ENCODE measurements at places on chromosomes 3 and 15. TPM values are rescaled to one million over a fixed set of nuclear protein-coding genes. Genes with fewer than 3 reads are reported as not detected.

GRCh38 chr3:65412588-65412987 lies 626.1 kb downstream of the MAGI1 start:
- H3K4me1 ChIP-seq = no peaks in the 10 kb centered on the region
- H3K36me3 ChIP-seq = no peaks in the 10 kb centered on the region
- H3K27me3 ChIP-seq = no peaks in the 10 kb centered on the region
- no peak overlapping the region for H3K4me3 ChIP-seq
- no peak for DNase-seq

DNA sequence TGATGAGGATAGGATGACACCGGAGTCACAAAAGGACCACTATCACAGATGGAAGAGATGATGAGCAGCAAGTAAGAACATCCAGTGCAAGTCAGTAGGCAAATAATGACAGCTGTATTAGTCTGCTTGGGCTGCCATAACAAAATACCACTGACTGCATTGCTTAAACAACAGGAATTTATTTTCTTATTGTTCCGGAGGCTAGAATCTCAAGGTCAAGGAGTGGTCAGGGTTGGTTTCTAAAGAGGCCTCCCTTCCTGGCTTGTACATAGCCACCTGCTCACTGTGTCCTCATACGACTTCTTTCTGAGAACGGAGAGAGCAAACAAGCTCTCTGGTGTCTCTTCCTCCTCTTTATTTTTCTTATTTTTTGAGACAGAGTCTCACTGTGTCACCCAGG lies 380.7 kb downstream of the PLOD2 start:
- no peaks in the 10 kb centered on the region for H3K27me3 ChIP-seq
- H3K4me1 ChIP-seq = no peaks in the 10 kb centered on the region
- DNase-seq = no peak

Gene RLBP1
- total RNA-seq = not detected

Gene PLXND1
- total RNA-seq = 233 TPM

GRCh38 chr15:68994149-68994548 lies 20.3 kb upstream of the NOX5 start:
- no peaks in the 10 kb centered on the region for H3K36me3 ChIP-seq
- no peak overlapping the region for H3K4me3 ChIP-seq
- H3K27me3 ChIP-seq = no peaks in the 10 kb centered on the region
- H3K4me1 ChIP-seq = no peaks in the 10 kb centered on the region
- H3K27ac ChIP-seq = no peak overlapping the region

Gene HPS3
- total RNA-seq = 25.1 TPM

DNA sequence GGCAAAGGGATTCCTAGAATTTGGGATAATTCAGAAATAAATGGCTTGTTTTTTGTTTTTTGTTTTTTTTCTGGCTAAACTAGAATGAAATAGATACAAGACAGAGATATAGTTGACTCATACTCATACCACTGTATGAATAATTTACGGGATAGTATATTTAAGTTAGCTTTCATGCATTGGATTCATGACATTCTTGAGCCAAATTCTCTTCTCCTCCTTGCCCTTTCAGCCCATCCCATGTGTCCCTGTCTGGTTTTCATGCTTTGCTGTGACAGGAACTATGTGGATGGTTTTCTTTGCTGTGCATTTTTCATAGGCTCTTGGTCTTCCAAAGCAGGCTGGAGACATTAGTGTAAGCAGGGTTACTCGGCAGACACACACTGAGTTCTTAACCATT lies 66.6 kb upstream of the UMPS start:
- no peak overlapping the region for H3K4me3 ChIP-seq
- peaks cover 13% of the 10 kb centered on the region for H3K36me3 ChIP-seq
- H3K27me3 ChIP-seq = no peaks in the 10 kb centered on the region
- H3K27ac ChIP-seq = no peak overlapping the region
- DNase-seq = no peak

DNA sequence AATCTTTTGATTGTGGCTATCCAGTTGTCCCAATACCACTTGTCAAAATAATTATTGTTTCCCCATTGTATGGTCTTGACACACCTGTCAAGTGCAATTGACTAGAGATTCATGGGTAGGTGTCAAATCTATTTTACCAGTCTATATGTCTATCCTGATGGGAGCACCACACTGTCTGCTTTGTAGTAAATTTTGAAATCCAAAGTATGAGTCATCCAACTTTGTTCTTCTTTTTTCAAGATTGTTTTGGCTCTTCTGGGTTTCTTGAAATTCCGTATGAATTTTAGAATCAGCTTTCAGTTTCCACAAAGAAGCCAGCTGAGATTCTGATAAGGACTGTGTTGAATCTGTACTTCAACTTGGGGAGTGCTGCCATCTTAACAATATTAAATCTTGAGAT lies 71.9 kb downstream of the CSNK1G1 start:
- H3K27me3 ChIP-seq = no peaks in the 10 kb centered on the region
- peaks cover 8% of the 10 kb centered on the region for H3K4me1 ChIP-seq
- no peaks in the 10 kb centered on the region for H3K36me3 ChIP-seq
- no peak for DNase-seq
- no peak overlapping the region for H3K27ac ChIP-seq
- no peak overlapping the region for H3K4me3 ChIP-seq

GRCh38 chr3:106371221-106371970 lies 502.6 kb upstream of the CBLB start:
- no peaks in the 10 kb centered on the region for H3K4me1 ChIP-seq
- H3K4me3 ChIP-seq = no peak overlapping the region
- H3K27ac ChIP-seq = no peak overlapping the region
- DNase-seq = no peak
- no peaks in the 10 kb centered on the region for H3K36me3 ChIP-seq

- DNase-seq = no peak
- H3K27ac ChIP-seq = no peak overlapping the region
- H3K4me1 ChIP-seq = peaks cover 19% of the 10 kb centered on the region
- H3K36me3 ChIP-seq = peaks cover 51% of the 10 kb centered on the region
- no peak overlapping the region for H3K4me3 ChIP-seq
These were observed 5.6 kb downstream of the BRK1 start for GRCh38 chr3:10121064-10121463.

DNA sequence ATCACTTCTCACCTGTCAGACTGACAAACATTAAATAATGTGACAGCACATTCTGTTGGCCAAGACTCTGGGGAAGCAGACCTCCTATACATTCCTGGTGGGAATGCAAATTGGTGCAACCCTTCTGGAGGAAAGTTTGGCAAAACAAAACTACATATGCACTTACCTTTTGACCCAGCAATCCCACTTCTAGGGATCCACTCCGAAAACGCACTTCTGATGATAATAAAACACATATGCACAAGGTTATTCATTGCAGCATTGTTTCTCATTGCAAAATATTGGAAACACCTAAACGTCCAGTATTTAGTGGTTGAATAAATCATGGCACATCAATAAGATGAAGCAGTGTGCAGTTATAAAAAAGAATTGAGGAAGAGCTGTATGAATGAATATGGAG lies 145.5 kb upstream of the ABHD17C start:
- no peaks in the 10 kb centered on the region for H3K36me3 ChIP-seq
- peaks cover 20% of the 10 kb centered on the region for H3K4me1 ChIP-seq
- no peak for DNase-seq

DNA sequence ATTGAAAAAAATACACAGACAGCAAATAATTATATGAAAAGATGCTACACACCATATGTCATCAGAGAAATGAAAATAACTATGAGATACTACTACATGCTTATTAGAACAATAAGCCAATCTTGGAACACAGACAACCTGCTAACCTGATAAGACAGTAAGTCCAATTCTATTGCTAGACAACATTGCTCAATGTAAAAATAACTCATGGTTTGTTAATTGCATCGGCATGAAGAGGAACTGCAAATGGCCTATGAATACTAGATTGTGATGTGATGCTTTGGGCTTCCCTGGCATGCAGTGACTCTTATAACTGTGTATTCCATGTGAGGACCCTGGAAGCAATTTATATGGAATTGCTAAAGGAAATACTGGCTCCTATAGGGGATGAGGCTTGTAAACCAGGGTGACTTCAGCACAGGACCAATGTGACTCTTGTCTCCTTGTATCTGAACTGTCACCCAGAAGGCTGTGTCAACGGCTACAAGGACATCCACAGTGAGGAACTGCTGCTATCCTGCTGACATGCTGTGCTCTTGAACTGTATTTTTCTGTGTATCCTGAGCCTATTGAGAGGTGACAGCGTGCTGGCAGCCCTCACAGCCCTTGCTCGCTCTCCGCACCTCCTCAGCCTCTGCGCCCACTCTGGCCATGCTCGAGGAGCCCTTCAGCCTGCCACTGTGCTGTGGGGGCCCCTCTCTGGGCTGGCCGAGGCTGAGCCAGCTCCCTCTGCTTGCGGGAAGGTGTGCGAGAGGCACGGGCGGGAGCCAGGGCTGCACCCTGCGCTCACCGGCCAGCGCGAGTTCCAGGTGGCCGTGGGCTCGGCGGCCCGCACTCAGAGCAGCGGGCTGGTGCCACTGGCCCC lies 385.7 kb downstream of the CNTN4 start:
- no peak overlapping the region for H3K4me3 ChIP-seq
- no peaks in the 10 kb centered on the region for H3K36me3 ChIP-seq
- DNase-seq = no peak
- H3K27me3 ChIP-seq = no peaks in the 10 kb centered on the region

Gene CAND2
- 6.4 TPM for total RNA-seq

DNA sequence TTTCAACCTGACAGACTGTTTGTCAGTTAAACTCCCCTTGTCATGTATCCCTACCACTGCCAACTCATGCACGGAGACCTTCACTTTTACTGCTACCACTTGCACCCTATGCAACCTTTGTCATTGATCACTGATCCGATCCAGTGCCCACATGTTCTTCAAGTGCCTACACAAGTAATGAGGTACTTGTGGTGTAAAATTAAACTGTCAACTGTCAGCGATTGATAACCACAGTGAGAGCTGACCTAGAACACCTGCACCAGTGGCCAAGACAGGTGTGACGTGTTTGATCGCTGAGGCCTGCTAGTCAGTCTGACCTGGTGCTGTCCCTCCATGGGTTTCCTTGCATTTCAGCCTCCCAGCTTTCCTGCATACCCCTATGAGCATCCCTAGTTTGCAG lies 55.6 kb downstream of the MECOM start:
- no peak overlapping the region for H3K4me3 ChIP-seq
- no peak overlapping the region for H3K27ac ChIP-seq
- no peaks in the 10 kb centered on the region for H3K27me3 ChIP-seq
- H3K4me1 ChIP-seq = no peaks in the 10 kb centered on the region
- no peaks in the 10 kb centered on the region for H3K36me3 ChIP-seq

Gene CIDEC
- not detected for total RNA-seq

DNA sequence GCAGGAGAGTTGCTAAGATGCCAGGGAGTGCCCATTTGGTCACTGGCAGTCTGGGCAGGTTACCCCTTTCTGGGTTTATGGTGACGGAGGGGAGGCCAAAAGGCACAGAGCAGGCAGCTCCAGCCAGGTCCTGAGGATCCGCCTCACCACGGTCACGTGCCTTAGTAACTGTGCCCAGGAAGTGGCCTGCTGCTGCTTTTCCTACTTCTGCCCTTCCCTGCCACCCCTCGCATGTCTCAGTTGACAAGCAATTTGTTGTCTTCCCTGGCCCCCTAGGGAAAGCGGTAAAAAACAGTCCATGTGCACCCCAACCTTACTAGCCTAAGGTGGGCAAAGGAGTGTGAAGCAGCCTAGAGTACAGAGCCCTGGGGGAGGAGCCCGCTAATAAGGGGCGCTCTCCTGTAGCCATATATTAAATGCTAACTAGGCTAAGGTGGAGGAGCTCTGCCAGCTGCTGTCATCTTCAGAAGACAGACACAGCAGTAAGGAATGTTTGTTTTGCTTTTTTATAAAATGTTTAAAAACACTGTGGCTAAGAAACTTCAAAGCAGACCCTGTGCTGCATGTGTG lies 9.1 kb upstream of the LIPH start:
- peaks cover 8% of the 10 kb centered on the region for H3K4me1 ChIP-seq
- H3K4me3 ChIP-seq = peak overlapping the region; percentile 14
- peak; percentile 81 for DNase-seq

- DNase-seq = no peak
- no peak overlapping the region for H3K27ac ChIP-seq
- H3K4me1 ChIP-seq = peaks cover 13% of the 10 kb centered on the region
- H3K4me3 ChIP-seq = no peak overlapping the region
These were observed 8.9 kb upstream of the TKT start for GRCh38 chr3:53264718-53265117.

DNA sequence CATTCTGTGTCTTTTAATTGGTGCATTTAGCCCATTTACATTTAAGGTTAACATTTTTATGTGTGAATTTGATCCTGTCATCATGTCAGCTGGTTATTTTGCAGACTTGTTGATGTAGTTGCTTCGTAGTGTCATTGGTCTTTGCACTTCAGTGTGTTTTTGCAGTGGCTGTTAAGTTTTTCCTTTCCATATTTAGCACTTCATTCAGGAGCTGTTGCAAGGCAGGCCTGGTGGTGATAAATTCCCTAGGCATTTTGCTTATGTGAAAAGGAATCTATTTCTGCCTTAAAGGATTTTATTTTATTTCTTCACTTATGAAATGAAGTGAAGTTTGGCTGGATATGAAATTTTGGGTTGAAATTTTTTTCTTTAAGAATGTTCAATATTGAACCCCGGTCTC lies 70.2 kb upstream of the CD96 start:
- no peak overlapping the region for H3K27ac ChIP-seq
- H3K4me1 ChIP-seq = no peaks in the 10 kb centered on the region
- no peaks in the 10 kb centered on the region for H3K27me3 ChIP-seq
- no peak overlapping the region for H3K4me3 ChIP-seq
- no peak for DNase-seq

Measured in lower lobe of right lung (tissue), 2 donors.